ENCODE measurements at places on chromosomes 2 and 18.

GRCh38 chr2:173741759-173742158 lies 223.4 kb downstream of the SP3 start:
- no peak for ATAC-seq

- no peak for ATAC-seq
These were observed 49.3 kb downstream of the PTRHD1 start for GRCh38 chr2:24743924-24744323.

DNA sequence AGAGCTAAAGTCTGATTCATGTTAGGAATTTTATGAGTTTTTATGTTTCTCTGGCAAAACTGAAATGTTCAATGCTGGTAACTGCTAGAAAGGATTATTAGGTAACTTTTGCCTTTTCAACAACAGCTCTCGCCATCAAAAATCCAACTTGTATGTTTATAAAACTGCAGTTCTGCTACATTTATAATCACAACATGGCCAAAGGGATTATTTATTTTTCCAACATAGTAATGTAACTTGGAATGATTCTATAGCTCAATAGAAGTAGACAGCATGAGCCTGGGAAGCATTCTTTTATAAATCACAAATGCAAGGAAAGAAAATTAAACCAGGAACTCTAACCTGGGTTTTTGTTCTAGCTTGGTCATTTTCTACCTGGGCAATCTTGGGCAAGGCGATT lies 470.9 kb downstream of the TGIF1 start:
- ATAC-seq, result no peak

GRCh38 chr2:44324971-44325426 lies 36.3 kb downstream of the PREPL start:
- ATAC-seq, result peak; percentile 87

GRCh38 chr2:213233438-213234330 lies 50.6 kb upstream of the SPAG16 start:
- no peak for ATAC-seq

- no peak for ATAC-seq
These were observed 99.8 kb downstream of the AKAIN1 start for GRCh38 chr18:5097116-5097703.

GRCh38 chr2:236341067-236341466 lies 76.9 kb upstream of the ASB18 start:
- ATAC-seq, result no peak

GRCh38 chr2:186455613-186456012 lies 30.4 kb upstream of the ZC3H15 start:
- no peak for ATAC-seq

DNA sequence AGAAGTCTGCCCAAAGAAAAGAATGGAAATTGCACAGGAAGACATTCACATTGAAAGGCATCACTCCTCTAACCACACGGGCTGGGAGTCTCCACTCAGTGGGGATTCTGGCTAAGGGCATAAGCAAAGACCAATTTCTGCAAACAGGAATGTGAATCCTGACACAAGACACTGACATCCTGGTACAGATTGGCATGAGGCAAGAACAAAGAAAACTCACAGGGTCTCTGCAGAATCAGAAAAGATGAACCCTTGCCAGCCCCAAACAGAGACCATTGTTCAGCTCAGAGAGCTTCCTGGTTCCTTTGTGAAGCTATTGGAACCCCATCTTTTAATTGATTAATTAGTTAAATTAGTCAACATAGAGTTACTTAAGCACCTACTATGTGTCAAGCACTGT lies 82.3 kb downstream of the UPP2 start:
- ATAC-seq, result no peak

- no peak for ATAC-seq
These were observed 14.8 kb downstream of the MBD2 start for GRCh38 chr18:54209471-54210180.

DNA sequence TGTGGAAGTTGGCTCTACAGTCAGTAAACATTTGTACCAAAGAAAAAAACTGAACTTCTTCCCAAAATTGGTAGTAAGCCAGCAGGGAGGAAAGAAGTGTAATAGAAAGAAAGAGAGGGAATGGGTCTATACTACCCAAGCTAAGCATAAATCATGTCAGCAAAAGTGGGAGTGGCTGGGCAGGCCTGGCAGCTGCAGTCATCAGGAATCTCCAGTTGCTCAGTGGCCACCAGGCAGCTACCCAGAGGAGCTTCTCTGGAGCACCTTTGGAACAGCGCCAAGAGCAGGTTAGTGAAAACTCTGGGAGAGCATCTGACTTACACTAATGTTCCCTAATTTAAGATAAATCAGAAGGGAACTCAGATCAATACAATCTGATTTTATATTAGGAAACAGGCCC lies 14.3 kb downstream of the FRZB start:
- no peak for ATAC-seq

DNA sequence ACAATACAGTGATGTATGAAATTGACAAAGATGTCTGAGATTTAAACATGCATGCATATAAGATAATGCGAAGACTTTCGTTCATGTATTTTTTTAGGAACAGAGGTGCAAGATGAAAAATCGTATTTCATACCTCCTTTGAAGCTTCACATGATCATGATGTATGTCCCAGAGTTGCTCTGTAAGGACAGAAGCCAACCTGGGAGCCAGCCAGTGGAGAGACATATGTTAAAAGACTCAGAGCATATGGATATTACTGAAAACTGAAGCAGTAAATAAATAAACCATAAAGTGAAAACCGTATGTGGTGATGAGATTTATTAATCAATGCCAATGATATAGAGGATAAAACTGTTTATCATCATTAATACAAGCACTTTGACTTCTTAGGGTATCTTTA lies 424.4 kb upstream of the NETO1 start:
- no peak for ATAC-seq

- no peak for ATAC-seq
These were observed 191.6 kb downstream of the TTC32 start for GRCh38 chr2:19710230-19710629.

GRCh38 chr2:215437614-215438013 lies 1.7 kb upstream of the FN1 start:
- no peak for ATAC-seq

GRCh38 chr2:113078350-113078839 lies 10.6 kb downstream of the IL1F10 start:
- no peak for ATAC-seq

DNA sequence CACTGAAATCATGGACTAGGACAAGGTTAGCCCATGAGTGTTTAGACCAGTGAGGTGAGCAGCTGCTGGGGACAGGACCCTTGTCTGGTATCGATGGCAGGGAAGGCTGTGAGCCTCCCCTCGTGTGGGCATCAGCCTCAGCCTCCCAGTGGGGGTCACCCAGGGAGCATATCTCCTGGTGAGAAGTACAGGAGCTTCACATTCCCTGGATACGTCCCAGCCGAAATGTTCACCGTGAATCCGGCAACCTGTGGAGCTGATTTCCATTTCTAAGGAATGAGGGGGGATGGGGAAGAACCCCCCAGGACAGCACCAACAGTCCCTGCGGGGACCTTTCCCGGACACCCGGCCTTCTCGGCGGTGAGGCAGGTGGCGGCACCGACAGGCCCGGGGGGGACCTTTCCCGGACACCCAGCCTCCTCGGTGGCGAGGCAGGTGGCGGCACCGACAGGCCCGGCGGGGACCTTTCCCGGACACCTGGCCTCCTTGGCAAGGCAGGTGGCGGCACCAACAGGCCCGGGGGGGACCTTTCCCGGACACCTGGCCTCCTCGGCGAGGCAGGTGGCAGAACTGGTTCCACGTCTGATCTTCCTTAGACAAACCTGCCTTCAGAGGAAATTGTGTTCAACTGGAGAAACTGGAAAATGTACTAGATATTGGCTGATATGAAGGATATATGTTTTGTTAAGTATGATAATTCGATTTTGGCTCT lies 21.2 kb downstream of the RTP5 start:
- ATAC-seq, result no peak

DNA sequence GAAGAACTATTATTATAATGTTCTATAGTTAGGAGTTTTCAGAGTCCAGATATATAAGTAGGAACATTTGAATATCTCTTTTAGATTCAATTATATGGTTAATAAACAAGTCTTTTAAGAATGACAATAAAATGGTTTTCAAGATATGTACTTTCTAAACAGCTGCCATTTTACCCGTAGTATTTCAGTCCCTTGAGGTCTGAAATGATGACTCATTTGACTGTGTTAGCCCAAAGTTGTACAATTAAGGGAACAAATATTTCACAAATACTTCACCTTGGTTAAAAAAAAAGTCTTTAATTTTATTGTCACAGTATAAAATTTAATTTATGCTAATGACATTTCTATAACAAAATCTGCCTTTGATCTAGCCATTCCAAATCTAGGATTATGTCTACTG lies 91.6 kb upstream of the TANK start:
- no peak for ATAC-seq

- peak; percentile 74 for ATAC-seq
These were observed 150.7 kb upstream of the DLX2 start for GRCh38 chr2:172253190-172254052.

- peak; percentile 61 for ATAC-seq
These were observed 208.3 kb downstream of the EIPR1 start for GRCh38 chr2:3169106-3169870.

DNA sequence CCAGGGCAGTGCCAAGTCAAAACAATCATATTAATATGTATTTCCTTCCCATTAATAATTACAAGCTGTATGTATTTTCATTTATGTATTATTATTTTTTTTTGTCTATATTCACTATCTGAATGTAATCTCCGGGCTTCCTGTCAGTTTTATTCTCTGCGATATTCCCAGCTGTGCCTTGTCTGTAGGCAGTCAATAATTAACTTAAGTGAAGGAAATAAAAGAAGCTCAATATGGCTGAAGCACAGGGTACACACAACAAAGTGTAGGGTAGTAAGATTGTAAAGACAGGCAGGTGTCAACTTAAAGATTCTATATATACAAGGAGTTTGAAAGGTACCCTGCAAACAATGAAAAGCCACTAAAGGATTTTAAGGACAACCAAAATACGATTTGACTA lies 122.9 kb downstream of the ROCK1 start:
- ATAC-seq, result no peak

DNA sequence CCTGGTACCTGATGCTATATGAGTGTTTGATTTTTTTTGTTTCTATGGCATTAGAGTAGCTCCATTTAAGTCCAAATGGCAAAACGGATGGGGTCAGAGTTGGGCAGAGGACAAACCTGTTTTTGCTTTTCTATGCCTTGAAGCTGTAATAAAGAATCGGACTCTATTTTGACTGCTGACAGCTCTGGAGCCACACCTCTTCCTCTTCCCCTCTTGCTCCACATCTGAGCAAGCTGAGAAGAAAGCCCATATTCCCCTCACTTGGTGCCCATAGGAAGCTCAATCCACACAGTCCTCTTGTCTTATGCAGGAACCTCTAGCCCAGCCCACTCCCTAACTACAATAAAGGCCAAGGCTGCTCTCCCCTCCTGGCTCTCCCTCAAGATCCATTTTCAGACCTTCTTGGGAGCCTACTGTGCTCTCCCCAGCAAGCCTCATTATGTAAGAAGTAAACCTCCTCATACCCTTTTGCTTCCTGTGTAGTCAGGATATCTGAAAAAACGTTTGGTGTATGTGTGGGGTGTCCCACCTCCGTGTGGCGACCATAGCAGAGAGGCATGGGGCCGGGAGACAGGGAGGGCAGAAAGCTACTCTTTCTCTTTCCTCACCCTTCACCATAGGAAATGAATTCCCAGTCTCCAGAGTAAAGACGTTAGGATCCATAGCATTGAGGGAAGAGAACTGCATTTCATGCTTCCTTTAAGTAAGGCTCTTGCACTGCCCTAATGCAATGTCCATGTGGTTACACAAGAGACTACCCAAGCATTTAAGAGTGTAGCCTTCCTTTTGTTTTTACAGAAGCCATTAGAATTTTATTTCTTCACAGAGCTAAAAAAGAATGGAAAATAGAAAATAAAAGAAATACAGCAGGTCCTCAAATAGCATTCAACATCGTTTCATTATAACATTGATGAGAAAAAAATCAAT lies 41.9 kb upstream of the RAPGEF4 start:
- ATAC-seq, result peak; percentile 3

Measured in SK-N-SH treated with all-trans-retinoic acid at 6 μM for 48 hours (cell line).